Activated CD8-positive, alpha-beta memory T cell treated with anti-CD3 and anti-CD28 coated beads for 24 hours (primary cell): ENCODE measurements at places on chromosomes 7 and 10.
A peak's percentile ranks its signal among the peaks of the same experiment; 100 is the strongest.

DNA sequence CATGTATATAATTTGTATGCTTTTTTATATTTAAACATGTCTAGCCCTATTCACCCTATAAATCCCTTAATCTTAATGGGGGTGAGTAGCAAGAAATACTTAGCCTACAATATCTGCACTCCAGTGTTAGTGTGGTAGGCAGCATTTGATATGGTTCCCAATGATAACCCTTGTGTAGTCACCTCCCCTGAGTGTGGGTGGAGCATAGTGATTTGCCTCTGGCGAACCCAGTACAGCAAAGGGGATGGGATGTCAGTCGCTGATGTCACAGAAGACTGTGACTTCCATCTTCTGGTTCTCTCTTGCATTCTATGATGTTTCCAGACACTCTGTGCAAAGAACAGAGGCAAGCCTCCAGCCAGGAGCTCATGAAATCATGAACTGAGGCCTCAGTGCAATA lies 211.2 kb downstream of the CRPPA start:
- DNase-seq: no peak

DNA sequence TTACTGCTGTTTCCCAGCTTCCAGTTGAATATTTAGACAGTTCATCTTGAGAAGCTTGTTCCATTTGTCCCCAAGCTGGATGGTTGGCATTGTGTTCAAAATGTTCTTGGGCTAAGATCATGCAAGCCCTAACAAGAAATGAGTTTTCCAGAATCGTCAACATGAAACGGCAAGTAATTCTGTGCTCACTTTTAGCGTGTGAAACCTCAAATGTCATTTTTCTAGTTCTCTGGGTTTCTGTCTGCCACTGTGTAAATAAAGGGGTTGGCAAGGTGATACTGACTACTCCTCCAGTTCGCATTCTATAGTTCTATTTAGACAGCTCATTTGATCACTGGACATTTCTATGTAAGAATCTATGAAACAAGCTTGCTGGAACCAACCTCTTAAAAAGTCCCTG lies 194.0 kb downstream of the AHR start:
- no peak for DNase-seq

GRCh38 chr10:69853064-69853463 lies 51.4 kb downstream of the COL13A1 start:
- DNase-seq: no peak

GRCh38 chr10:42753126-42753506 lies 29.5 kb upstream of the BMS1 start:
- peak; percentile 92 for DNase-seq

DNA sequence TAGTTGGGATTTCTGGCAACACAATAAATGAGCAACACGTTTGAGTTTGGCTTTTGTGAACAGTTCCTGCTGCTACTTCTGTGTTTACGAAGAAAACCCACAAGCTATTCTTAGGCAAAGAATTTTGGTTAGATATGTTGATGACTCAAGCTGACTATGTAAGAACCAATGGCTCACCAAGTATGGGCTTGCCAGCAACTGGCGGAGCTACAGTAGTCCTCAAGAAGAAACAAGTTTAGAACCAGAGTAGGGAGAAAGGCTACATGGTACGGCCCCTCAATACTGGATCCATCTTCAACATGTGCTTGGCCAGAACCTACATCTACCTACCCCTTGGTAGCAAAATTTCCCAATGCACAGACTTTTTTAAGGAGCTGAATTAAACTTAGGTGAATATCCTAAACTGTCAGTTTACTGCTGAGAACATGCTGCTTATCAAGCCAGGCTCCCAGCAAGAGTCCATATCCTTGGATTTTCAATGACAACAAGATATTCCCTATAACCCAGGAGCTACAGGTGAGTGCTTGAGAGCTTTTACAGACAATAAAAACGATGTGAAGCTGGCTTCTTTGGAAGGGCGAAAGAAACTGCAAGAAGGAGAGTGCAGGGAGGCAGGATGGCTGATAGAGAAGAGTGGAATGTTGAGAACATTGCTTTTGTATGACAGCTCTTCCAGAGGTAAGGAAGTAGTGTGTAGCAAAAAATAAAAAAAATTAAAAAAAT lies 74.3 kb upstream of the ASAH2 start:
- DNase-seq: no peak

DNA sequence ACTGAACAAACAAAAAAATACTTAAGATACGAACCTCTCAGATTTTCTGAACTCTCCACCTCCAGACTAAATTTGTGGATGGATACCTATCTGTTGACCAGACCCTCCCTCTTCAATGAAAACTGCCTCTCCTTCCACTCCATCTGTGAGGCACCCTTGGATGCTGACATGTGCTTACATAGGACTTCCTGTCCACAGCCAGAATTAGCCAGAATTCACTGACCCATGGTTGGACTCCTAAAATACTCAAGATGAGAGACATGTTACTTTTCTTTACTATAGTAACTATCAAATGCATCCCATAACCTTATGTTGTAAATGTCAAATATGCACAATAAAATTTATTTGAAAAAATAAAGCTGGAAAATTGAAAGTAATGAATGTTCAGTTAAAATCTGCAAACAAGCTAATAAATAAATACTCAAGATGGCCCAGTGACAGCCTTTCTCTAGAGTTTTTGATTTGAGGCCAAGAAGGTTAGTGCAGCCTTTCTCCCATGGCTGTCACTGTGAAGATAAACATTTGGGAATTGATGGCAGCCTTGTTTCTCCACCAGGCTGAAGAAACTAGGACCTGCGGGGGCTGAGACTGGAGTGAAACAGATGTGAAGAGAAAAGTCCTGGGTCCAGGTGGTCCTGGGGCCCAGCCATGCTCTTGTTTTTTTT lies 287.0 kb downstream of the ZEB1 start:
- DNase-seq: no peak

DNA sequence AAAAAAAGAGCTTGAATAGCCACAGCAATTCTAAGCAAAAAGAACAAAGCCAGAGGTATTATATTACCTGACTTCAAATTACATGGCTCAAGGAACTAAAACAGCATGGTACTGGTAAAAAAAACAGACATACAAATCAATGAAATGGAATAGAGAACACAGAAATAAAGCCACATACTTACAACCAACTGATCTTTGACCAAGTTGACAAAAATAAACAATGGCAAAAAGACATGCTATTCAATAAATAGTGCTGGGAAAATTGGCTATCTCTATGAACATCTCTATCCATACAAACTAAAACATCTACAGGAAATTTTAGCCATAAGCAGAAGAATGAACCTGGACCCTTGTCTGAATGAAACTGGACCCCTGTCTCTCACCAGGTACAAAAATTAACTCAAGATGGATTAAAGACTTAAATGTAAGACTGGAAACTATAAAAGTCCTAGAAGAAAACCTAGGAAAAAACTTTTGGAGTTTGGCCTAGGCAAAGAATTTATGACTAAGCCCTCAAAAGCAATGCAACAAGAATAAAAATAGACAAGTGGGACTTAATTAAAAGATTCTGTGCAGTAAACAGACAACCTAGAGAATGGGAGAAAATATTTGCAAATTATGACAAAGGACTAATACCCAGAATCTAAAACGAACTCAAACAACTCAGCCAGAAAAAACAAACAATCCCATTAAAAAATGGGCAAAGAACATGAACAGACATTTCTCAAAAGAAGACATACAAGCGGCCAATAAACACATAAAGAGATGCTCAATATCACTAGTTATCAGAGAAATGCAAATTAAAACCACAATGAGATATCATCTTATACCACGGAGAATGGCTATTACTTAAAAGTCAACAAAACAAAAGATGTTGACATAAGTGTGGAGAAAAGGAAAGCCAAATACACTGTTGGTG lies 72.8 kb upstream of the DDC start:
- DNase-seq: no peak

GRCh38 chr7:38215115-38215514 lies 37.1 kb downstream of the STARD3NL start:
- no peak for DNase-seq

DNA sequence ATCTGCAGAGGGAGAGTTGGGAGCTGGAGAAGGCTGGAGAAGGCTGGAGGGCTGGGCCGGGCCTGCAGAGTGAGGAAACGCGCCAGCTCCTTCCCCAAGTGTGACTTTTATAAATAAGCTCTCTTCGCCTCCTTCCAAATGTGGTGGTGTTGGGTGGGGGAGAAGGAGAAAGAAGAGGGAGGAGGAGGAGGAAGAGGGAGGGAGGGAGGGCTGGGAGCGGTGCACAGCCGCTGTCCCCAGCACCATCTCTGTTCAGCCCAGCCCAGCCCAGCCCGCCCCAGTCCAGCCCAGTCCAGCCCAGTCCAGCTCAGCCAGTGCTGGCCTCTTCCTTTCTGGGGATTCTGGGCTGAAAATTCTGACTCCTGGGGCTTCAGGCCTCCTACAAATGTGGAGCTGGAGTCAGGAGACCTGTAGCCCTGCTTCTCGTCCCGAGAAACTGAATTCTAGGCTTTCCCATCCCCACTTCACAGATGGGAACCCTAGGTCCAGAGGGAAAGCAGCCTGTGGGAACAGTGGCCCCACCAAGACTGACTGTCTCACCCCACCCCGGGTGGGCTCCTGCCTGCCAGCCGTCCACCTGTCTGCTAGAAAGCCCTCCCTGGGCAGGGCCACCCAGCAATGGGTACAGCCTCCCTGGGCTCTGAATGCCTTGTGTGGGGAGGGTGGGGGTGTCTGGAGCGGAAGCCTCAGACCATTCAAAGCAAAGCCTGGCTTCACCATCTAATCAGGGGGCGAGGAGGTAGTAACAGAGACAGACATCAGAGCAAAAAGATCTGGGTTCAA lies 2.3 kb downstream of the STX1A start:
- DNase-seq: no peak

- DNase-seq: no peak
These were observed 17.2 kb upstream of the MYH16 start for GRCh38 chr7:99255463-99255862.

GRCh38 chr10:96188421-96188820 lies 58.3 kb downstream of the ZNF518A start:
- DNase-seq: no peak

GRCh38 chr7:133797818-133798520 lies 329.2 kb upstream of the LRGUK start:
- DNase-seq: no peak

GRCh38 chr10:99285881-99286280 lies 43.3 kb upstream of the CNNM1 start:
- no peak for DNase-seq

- no peak for DNase-seq
These were observed 55.1 kb upstream of the LAMB1 start for GRCh38 chr7:108057951-108058481.

DNA sequence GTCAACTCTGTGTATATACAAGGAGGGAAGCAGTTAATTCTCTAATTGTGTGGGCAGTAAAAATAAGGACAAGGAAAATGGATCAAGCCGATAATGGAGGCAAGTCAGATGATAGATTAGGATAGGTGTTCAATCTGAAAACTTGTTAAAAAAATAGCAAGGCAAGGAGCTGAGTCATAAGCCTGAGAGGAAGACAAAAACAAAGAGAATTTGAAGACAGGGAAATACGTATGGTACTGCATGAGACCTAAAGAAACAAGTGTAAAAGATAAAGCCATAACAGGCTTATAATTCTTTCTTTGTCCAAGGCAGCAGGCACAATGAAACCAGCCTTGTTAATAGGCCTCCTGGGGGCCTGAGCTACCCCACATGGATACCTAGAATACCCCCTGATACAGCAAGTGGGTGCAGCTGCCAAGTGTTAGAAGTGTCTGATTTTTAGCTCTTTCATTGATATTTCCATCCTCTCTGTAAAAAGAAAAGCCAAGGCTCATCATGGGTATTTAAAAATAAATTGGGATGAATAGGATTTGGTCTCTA lies 1570.6 kb upstream of the LRRTM3 start:
- no peak for DNase-seq

GRCh38 chr7:42869131-42870020 lies 42.5 kb downstream of the C7orf25 start:
- DNase-seq: no peak

DNA sequence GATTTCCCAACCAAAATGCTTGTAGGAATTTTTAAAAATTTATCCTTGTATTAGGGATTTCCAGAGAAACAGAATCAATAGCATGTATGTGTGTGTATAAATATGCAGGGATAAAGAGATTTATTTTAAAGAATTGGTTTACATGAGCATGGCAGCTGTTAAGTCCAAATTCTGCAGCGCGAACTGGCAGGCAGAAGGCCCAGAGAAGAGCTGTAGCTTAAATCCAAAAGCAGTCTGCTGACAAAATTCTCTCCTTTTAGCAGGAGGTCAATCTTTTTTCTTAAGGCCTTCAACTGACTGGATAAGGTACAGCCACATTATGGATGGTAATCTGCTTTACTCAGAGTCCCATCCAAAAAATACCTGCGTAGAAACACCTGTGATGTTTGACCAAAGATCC lies 42.0 kb downstream of the PRR15 start:
- DNase-seq: no peak

DNA sequence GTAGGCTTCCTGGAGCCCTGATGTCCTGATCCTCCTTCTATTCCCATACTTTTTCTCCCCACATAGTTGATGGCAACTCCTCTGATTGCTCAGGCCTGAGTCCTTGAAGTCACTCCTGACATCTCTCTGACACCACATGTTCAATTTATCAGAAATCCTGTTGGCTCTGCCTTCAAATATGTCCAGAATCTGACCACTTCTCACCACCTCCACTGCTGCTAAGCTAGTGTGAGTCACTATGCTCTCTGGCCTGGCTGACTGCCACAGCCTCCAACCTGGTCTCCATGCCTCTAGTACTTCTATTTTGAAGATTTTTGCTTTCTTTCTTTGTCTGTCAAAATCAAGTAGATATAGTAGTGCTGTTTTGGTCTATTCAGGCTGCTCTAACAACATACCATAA lies 53.0 kb downstream of the TMEM229A start:
- DNase-seq: no peak

- no peak for DNase-seq
These were observed 44.9 kb downstream of the CAV1 start for GRCh38 chr7:116569737-116570136.

- no peak for DNase-seq
These were observed 5.8 kb upstream of the JAKMIP3 start for GRCh38 chr10:132059760-132060508.

DNA sequence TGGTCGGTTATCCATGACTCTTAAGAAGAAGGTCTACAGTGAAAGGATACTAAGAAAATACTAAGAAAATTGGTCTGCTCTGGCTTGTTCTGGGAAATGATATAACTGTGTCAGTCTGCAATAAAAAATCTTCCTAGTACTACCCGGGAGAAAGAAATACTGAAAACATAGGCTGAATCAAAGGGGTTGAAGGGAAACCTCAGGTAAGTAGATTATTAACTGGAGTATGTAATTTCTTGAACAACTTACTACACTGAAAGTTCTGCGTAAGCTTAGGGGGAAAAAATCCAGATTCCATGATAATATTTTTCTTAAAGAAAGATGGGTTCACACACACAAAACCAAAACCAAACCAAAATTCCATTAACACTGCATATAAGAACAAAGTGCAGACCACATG lies 143.3 kb downstream of the KMT2E start:
- no peak for DNase-seq

- DNase-seq: no peak
These were observed 150.2 kb upstream of the INSYN2A start for GRCh38 chr10:127346604-127347003.

GRCh38 chr10:131982185-131982756 lies 548 bp upstream of the BNIP3 start:
- no peak for DNase-seq
